ENCODE measurements at places on chromosomes 3 and 15. TPM values are rescaled to one million over a fixed set of nuclear protein-coding genes. Genes with fewer than 3 reads are reported as not detected.

- no peak for DNase-seq
Observed at GRCh38 chr15:92614301-92614700, 41.3 kb downstream of the FAM174B start.

DNA sequence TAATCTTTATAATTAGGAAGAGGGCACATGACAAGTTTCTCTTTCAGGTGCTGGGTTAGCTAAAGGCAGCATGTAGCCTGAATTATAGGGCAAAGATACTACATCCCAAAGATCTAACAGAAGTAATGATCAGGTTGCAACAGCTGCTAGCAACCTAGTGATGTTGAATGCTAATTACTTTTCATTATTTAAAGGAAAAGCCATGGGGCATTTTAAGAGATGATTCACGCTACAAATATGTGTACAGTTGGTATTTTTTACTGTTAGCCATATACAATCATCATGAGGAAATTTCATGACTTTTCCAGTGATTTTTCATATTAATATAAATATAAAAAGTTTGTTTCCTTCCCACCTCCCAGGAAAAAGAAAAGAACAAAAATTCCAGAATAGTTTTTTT lies 43.0 kb downstream of the NEK10 start:
- no peak for DNase-seq

- DNase-seq, result no peak
Observed at GRCh38 chr3:186609247-186609868, 3.5 kb upstream of the AHSG start.

DNA sequence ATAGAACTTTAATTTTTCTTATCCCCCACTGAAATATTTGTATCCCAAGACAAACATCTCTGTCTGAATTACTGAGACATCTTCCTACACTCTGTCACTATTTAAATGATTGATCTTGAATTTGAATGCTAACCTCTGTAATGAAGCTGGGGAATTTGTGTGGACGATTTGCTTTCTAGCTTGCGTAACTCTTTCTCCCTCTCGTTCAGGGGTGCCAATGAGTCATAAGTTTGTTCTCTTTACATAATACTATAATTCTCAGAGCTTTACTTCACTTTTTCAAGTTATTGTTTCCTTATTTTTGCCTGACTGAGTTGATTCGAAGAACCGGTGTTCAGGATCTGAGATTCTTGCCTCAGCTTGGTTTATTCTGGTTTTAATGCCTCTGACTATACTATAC lies 783.3 kb upstream of the CADM2 start:
- DNase-seq, result no peak

GRCh38 chr3:73056014-73056844 lies 5.2 kb upstream of the EBLN2 start:
- DNase-seq, result no peak

DNA sequence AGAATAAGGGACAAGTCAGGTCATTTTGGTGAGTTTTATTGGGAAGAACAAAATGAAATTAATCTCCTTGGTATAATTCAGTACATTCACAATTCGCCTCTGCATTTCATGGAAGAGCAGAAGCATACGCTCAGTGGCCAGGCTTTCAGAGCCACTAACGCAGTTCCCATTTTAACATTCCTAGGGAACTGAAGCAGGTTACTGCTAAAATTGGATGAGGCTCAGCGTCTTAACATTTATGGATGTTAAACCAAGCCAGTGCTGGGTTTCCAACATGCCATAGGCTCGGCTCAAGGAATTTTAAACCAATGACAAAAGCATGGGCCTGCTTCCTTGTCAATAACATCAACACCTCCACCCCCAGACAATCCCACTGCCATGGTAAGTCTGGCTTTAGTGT lies 172.7 kb upstream of the PRICKLE2 start:
- no peak for DNase-seq

- no peak for DNase-seq
Observed at GRCh38 chr3:36734742-36735141, 29.6 kb downstream of the DCLK3 start.

DNA sequence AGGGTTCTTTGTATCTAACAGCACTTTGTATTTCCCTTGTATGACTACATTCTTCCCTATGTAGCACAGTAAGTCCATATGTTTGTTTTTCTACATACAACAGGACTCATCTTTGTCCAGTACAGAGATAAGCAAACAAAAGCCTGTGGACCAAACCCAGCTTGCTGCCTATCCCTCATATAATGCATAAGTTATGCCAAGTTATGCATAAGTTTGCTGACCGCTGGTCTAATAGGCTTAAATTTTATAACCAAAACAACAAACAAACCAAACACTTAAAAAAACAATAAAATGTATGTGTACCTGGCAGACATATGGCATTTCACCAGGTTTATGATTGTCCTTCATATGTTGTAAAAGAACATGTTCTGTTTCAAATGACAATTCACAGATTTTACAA lies 56.0 kb downstream of the ZNF280D start:
- DNase-seq, result no peak

DNA sequence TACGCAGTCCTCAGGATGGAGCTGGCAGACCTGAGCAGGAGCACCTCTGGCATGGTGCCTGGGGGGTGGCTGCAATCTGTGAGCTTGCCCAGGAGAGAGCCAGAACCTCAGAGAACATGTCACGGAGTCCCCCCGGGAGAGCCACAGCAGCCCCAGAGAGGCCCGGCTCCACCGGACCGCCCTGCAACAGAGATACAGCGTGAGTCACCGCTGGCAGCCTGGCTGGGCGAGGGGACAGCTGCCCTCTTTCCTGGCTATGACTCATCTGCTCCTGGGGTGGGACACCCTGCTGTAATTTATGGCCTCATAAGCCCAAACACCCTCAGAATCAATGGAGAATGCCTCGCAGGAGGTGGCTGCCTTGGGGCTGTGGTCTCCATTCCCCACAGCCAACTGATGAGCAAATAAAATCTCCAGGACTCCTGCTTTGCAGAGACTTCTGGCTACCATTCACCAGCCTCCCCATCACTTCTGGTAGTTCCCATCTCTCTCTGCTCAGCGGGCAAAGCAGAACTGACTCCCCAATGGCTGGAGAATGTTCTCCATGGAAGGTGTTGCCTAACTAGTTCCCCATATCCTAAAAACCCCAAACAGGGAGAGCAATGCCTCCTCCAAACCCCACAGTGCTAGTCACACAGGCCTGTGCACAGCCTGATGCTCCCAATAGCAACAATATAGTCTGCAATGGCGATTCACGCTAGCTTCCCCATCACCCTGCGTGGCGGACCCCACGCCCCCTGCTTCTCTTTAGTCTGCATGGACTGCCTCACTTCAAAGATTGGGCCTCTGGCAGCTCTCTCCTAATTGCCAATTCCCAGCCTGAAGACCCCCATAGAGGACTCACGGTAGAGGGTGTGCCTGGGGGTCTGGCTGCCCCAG lies 21.6 kb downstream of the ACSBG1 start:
- peak; percentile 76 for DNase-seq

DNA sequence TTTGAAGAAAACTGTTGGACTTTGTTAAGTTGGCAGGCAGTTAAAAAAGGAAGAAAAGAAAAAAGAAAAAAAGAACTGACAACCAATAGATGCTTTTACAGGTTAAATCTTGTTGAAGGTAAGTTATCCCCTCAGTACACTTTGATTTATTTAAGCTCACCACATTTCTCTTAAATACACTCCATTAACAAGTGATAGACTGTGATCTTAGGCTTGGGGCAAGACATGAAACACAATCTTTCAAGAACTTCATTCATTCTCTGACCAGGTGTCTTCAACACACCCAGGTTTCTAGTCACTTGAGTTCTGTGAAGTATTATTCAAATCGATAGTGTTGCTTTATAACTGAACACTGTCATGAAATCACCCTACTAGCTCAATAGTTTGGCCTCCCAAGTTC lies 751.9 kb downstream of the ROBO1 start:
- DNase-seq, result no peak

GRCh38 chr3:113736548-113737089 lies 9.4 kb downstream of the NAA50 start:
- no peak for DNase-seq

- DNase-seq, result no peak
Observed at GRCh38 chr3:101194392-101194791, 126.0 kb downstream of the IMPG2 start.

GRCh38 chr15:84752700-84753099 lies 4.3 kb downstream of the ZNF592 start:
- no peak for DNase-seq

GRCh38 chr3:2274526-2274925 lies 175.9 kb downstream of the CNTN4 start:
- DNase-seq, result no peak

DNA sequence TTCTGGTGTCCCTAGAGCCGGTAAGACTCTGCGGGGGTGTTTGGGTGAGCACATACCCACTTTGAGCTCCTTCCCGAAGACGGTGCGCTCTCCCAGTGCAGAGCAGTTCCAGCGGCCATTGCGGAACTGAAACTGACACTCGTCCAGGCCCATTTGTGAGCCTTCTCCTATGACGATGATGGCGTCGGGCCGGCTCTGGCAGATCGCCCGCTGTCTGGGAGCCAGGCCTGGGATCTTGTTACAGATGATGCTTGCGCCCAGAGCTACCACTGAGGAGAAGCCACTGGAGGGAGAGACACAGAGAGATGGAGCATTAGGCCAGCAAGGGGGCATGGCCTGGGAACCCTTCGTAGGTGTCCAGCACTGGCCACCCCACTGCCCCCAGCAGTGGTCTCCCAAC lies 5.0 kb downstream of the WNT7A start:
- no peak for DNase-seq

- DNase-seq, result no peak
Observed at GRCh38 chr15:76642671-76643070, 262.5 kb downstream of the SCAPER start.

- DNase-seq, result no peak
Observed at GRCh38 chr3:11629716-11630115, 14.0 kb downstream of the VGLL4 start.

GRM7 gene
- not detected for total RNA-seq

CLDN1 gene
- not detected for total RNA-seq

TRIM42 gene
- not detected for total RNA-seq

KCNAB1 gene
- total RNA-seq, result 3.0 TPM

NME9 gene
- not detected for total RNA-seq

P2RY1 gene
- total RNA-seq, result 9.5 TPM

LTK gene
- total RNA-seq, result 1.1 TPM

PLCB2 gene
- 7.7 TPM for total RNA-seq

PPIP5K1 gene
- total RNA-seq, result 13.1 TPM

MYRIP gene
- 1.6 TPM for total RNA-seq

All from Right ventricle myocardium superior (tissue), 1 donor.